ENCODE measurements at places on chromosomes 1 and 21.

- DNase-seq: no peak
Observed at GRCh38 chr1:52550447-52550846, 2.4 kb downstream of the TUT4 start.

DNA sequence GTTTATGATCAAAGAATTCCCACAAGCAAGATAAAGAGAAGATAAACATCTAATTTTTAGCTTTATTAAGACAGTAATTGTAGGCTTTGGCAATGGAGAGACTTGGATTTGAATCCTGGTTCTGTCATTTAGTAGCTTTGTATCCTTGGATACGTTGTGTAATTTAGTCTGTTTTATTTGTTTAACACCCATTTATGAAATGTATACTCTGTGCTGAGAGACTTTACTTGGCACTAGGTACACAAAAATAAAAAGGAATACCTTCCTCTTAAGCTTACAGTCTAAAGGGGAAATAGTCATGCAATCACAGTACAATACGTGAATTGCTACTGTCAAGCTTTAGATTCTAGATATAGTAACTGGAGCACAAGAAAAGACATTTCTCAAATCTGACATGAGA, 23.8 kb downstream of the ZMPSTE24 start:
- DNase-seq: no peak

DNA sequence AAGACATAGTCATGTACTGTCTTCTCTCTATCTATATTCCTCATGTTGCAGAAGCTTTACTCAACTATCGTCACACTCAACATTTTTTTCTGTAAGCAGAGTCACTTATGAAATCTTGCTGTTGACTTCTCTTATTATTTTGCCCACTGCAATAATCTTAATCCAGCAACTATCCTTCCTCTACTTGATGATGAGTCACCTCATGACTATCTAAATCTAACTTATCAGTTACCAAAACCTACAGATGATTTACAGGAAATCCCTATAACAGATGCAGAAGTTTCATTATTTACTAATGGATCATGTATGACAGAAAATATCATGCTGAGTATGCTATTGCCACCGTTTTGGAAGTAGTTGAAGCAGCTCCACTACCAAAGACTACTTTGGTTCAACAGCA, 378.9 kb downstream of the DUSP10 start:
- no peak for DNase-seq

- DNase-seq: no peak
Observed at GRCh38 chr1:158037866-158038359, 44.5 kb downstream of the KIRREL1 start.

- DNase-seq: no peak
Observed at GRCh38 chr1:171389171-171389570, 75.2 kb downstream of the FMO4 start.

DNA sequence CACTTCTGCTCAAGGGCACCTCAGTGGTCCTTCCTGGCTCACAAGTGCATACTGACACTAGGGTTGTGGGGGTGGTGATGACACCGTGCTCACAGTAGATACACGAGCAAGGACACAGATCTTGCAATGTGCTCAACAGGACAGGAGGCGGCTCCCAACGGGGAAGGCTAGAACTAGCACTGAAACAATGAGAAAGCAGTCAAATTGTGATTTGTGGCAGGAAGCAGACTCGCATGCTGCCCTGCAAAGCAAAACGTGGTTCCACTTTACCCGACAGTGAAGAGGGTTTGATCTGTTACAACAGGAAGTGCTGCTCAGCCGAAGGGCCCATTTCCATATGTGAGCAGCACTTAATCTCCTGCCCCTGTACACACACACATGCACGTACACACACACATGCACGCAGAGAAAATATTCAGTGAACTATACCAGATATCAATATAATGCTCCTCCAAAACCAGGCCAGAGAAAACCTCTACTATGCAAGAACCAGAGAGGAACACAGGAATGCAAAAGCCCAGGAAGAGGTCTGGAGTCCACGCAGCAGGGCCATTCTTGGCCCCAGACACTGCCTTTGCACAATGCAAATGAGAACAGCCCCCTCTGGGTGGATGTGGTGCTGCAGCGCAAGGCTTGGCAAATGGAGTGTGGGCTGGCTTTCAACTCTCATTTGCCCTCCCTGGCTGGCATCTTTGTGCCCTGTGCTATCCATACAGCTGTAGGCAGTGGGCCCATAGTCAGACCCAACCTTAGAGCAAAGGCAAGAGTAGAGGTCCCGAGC, 47.1 kb downstream of the KANK4 start:
- peak; percentile 33 for DNase-seq

DNA sequence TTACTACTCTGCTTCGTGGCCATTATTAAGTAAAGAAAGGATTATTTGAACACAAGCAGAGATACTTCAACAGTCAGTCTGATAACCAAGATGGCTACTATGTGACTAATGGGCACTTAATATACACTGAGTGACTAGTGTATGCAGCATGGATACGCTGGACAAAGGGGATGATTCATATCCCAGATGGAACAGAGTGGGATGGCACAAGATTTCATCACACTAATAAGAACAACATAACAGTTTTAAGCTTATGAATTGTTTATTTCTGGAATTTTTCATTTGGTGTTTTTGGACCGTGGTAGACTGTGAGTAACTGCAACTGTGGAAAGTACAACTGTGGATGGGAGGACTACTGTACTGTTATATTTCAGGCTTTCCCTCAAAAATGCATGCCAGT, 9.4 kb downstream of the ZCCHC17 start:
- no peak for DNase-seq

DNA sequence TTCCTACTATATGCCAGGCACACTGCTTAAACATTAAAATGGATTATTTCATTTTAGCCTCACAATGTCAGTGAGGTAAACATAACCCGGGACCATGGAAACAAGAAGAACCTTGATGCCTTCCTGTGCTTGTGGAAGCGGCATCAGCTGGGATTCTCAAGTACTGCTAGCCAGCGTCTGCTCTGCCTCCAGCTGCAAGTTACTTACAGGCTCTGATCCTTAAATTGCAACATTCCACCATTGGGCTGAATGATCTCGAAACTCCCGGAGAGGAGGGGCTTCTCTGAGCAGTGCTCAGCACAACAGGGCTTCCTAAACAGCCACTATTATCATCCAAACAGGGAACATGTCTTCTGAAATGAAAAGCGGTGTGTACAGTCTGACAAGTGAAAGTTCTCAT, 6.7 kb upstream of the MAN1C1 start:
- DNase-seq: no peak

- DNase-seq: no peak
Observed at GRCh38 chr1:50591598-50591997, 168.4 kb upstream of the DMRTA2 start.

DNA sequence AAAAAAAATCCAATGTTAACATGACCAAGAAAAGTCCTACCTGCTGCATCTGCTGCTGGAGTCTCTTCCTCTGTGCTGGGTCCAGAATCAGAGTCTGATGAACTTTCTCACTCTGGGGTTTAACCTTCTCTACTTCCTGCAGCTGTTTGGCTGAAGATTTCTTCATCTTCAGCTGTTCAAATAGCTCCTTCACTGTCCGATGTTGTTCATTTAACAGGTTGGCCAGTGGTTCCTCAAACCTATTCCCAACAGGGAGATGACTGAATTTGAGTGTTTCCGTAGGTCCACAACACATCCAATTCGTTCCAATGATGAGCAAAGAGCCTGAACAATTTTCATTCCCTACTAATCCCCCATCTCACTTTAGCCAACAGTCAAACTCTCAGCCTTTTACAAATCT, 79.4 kb downstream of the GON4L start:
- DNase-seq: no peak

GRCh38 chr21:32207406-32207716, 71.5 kb downstream of the MIS18A start:
- no peak for DNase-seq

- no peak for DNase-seq
Observed at GRCh38 chr1:77513839-77514763, 168.4 kb downstream of the ZZZ3 start.

DNA sequence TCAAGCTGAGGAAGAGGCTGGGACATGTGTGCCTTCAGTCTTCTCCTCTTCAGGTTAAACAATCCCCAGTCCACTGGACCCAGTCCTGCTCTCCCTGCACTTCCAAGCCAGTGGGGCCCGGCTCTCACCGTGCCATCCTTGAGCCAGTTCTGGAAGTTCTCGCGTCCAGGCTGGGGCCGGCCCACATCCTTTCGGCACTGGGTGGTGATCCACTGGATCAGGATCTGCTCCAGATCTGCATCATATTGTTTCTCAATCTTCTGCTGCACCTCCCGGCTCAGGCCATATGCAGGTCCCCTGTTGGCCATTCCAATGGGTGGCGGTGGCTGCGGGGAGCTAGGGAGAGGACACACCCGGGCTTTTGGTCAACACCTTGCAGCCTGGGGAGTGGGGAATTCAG, 5.1 kb downstream of the TAGLN2 start:
- no peak for DNase-seq

- DNase-seq: no peak
Observed at GRCh38 chr21:46117586-46118315, 19.8 kb downstream of the COL6A2 start.

- no peak for DNase-seq
Observed at GRCh38 chr1:244615301-244615700, 37.6 kb upstream of the DESI2 start.

- DNase-seq: no peak
Observed at GRCh38 chr21:40463176-40463575, 383.8 kb downstream of the DSCAM start.

- no peak for DNase-seq
Observed at GRCh38 chr1:37255136-37255795, 219.1 kb upstream of the ZC3H12A start.

DNA sequence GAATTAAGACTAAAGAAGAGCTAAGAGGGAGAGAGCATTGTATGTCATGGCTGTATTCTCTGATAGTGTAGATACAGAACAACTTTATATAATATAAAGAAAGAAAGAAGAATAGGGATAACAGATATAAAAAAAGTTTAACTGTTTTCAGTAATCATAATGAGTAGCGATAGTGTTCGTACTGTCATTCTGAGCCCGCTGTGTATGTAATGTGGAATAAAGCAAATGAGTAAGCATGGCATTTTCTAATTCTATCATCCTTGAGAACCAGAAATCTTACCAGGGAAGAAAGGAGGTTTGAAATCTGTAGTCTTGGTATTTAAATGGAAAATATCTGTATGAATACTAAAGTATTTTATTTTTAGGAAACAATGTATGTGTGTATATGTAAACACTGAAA, 46.7 kb upstream of the SSX2IP start:
- DNase-seq: no peak

DNA sequence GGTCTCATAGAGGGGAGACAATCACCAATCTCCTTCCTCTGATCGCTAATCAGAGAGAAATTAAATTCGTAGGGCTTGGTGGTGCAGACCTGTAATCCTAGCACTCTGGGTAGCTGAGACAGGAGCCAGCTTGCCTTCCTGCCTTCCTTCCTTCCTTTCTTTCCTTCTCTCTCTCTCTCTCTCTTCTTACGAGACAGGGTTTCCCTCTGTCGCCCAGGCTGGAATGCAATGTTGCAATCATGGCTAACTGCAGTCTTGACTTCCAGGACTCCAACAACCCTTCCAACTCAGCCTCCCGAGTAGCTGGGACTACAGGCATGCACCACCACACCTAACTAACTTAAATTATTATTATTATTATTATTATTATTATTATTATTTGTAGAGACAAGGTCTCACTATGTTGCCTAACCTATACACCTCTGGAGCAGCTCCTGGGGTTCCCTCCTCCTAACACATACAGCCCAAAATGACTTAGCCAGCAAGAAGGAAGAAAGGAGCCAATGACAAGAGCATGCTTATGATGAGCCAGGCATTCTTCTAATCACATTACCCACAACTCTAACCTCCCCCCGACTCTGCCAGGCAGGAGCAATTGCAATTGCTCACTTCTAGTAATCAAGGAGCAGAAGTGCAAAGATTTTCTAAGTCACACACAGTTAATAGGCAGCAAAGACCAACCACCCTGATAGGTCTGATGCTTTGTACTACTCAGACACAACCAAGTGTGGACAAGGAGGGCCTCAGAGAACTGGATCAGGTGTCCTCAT, 105.4 kb upstream of the F3 start:
- DNase-seq: no peak

Data from GM19239 (cell line).